Stimulated activated CD4-positive, alpha-beta T cell treated with anti-CD3 and anti-CD28 coated beads, Interleukin-15, amount 100 ng/mL, for 1 hour (primary cell): ENCODE measurements at places on chromosomes 3 and 15.

DNA sequence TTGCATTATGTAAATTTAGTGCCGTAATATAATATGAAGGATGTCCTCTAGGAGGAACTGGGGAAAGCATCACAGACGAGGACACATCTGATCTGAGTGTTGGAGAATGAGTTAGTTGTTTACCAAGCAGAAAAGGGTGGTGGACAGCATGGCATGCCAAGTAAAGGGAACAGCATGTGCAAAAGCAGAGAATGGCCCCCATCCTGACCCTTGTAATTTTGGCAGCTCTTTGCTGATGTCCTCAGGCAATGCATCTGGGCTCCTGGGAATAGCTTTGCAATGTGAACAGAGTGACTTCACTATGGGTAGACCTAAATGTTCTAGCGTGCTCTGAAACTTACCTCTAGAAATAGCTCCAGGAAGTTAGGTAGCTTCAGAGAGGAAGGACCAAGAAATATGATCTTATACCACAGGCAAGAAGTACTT is 263.3 kb downstream of the LPP start:
- no peak for DNase-seq

- DNase-seq = no peak
Measured at GRCh38 chr15:70091726-70092463, 5.8 kb downstream of the TLE3 start.

DNA sequence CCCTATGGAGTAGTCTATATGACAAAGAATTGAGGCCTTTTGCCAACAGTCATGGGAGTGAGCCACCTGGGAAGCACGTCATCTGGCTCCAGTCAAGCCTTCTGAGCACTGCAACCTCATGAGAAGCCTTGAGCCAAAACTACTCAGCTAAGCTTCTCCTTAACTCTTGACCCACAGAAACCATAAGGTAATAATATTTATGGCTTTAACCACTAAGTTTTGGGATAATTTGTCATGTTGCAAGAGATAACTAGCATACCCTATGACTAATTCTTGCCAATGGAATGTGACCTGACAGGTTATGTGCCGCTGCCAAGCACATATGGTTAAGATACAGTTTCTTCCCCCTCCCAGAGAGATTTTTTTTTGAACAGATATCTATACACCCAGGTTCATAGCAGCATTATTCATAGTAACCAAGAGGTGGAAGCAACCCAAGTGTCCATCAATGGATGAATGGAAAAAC is 11.8 kb upstream of the SLC6A11 start:
- DNase-seq = no peak

- DNase-seq = no peak
Measured at GRCh38 chr15:85688711-85689110, 106.0 kb downstream of the KLHL25 start.
